Heart right ventricle (tissue), 16 donors: ENCODE measurements at places on chromosomes 7 and 10.

GRCh38 chr10:111756217-111757061 lies 427.1 kb downstream of the GPAM start:
- DNase-seq, result peak; percentile 8

DNA sequence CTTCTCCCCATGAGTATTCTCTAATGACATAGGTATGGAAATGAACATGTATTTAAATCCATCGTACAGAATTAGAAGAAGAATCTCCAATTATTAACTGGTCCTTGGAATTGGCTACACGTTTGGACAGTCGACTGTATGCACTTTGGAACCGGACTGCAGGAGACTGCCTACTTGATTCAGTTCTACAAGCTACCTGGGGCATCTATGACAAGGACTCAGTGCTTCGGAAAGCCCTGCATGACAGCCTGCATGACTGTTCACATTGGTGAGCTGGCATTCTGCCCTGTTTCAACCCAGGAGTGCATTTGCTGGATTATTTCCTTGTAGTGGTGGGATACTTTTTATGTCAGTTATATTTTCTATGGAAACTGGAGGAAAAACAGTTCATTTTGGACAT lies 32.2 kb downstream of the ZRANB1 start:
- no peak for DNase-seq

- no peak for DNase-seq
Observed at GRCh38 chr7:137667633-137668387, 179.0 kb downstream of the DGKI start.

DNA sequence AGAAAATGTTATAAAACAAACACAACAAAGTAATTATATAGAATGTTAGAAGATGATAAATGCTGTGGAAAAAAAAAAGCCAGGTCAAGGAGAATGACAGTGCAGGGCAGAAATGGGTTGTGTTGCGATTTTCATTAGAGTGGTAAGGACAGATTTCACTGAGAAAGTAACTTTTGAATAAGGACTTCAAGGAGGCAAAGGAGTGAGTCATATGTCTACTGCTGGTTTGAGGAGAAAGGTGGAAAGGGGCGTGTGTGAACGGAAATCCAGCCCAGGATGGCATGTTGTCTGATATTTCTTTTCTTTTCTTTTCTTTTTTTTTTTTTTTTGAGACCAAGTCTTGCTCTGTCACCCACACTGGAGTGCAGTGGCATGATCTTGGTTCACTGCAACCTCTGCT lies 12.3 kb upstream of the DLD start:
- no peak for DNase-seq

GRCh38 chr7:142431491-142431890 lies 173.6 kb upstream of the PRSS58 start:
- DNase-seq, result no peak

DNA sequence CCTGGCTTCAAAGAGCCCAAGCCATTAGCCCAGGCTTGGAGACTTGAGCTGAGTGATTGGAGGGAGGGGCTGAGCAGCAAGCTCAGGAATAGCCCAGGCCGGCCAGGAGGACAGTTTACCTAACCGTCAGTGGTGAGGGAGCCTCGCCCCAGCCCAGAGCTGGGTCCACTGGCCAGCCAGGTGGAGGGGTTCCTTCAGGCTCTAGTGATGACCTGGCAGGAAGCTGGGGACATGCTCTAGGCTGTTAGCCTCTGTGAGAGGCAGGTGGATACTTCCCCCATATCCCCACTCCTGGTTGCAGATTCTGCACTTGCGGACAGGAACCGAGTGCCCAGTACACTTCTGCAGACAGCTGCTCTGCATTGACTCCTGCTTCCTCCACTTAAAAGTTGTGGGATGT lies 61.2 kb upstream of the ANTXRL start:
- DNase-seq, result no peak

- DNase-seq, result no peak
Observed at GRCh38 chr7:47690902-47691558, 109.1 kb upstream of the TNS3 start.

- peak; percentile 13 for DNase-seq
Observed at GRCh38 chr10:125002423-125003145, 60.7 kb downstream of the ZRANB1 start.

- DNase-seq, result no peak
Observed at GRCh38 chr7:5232874-5233273, 42.8 kb downstream of the WIPI2 start.

DNA sequence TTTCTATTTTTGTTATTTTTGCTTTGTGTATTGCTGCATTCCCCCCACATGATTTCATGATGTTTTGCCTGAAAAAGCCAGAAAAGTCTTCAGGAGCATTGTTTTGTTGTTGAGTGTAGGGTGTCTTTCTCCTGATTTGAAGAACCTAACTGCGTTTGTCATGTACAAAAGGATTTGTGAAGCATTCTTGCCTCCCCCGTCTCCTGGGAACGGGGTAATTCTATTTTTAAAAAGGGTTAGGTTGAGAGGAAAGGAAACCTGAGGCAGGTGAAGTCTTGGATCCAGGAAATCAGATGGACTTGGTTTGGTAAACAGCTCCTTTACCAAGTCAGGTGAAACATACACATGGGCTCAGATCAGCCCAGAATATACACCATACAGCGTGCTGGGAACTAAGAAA lies 26.0 kb upstream of the BTBD16 start:
- no peak for DNase-seq

- no peak for DNase-seq
Observed at GRCh38 chr7:138092486-138093028, 16.3 kb downstream of the AKR1D1 start.

DNA sequence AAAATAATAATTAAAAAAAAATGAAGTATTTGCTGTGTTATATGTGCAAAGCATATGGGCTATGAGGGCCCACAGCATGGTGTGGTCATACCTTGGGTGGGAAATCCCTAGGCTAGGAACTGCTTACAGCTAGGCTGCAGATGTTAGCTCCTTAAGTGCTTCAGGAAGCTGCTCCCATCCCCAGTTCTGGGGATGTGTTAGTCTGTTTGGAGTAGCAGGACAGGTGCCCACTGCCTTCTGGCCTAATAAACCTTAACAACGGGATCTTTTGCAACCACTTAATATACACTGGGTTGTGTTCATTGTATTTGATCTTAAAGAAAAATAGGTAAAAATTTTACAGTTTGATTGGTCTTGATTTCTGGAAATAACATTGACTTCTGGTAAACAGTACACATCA lies 46.3 kb downstream of the HK1 start:
- no peak for DNase-seq
